H1 (cell line): ENCODE measurements at places on chromosomes 12 and 14. TPM values are rescaled to one million over a fixed set of nuclear protein-coding genes. Genes with fewer than 3 reads are reported as not detected.

The ASCL1 gene
- not detected in 2 replicates for total RNA-seq

The OR6C2 gene
- not detected in 2 replicates for total RNA-seq

The KLRK1 gene
- total RNA-seq = not detected in 2 replicates

The CBX5 gene
- total RNA-seq = 217 and 231 TPM in 2 replicates

The PPFIA2 gene
- 1.8 and 3.3 TPM in 2 replicates for total RNA-seq

The CD69 gene
- total RNA-seq = not detected in 2 replicates

The ARHGDIB gene
- total RNA-seq = 0.48 and 0.82 TPM in 2 replicates

The GPR84 gene
- total RNA-seq = not detected in 2 replicates

The P3H3 gene
- 42.4 and 43.5 TPM in 2 replicates for total RNA-seq

The SMAGP gene
- 9.2 and 9.4 TPM in 2 replicates for total RNA-seq

The NGDN gene
- total RNA-seq = 48.8 and 56.0 TPM in 2 replicates

The HCAR2 gene
- not detected in 2 replicates for total RNA-seq

The PARP11 gene
- total RNA-seq = 12.8 and 13.3 TPM in 2 replicates

The ISCU gene
- total RNA-seq = 78.1 and 82.3 TPM in 2 replicates
